ENCODE measurements at places on chromosomes 16 and 17.

- no peak for DNase-seq
Measured at GRCh38 chr17:3669085-3669347, 404 bp downstream of the EMC6 start.

DNA sequence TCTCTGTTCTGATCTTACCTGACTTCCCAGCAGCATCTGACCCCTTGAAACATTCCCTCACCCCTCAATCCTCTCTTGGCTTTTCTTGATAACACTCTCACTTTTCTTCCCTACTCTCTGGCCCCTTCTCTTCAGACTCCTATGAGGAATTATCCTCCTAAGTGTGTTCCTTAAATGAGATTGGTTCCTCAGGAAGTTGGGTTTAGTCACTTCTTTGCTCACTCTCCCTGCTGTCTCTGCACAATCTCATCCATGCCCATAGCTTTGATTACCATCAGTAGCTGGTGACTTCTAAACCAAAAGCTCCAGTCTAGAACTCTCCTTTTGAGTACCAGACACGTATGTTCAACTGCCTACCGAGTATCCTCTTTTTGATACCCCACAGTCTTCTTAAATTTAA is 13.0 kb downstream of the MED24 start:
- no peak for DNase-seq

- no peak for DNase-seq
Measured at GRCh38 chr17:46122486-46122871, 70.8 kb downstream of the KANSL1 start.

- DNase-seq: no peak
Measured at GRCh38 chr17:78426293-78426879, 47.9 kb downstream of the PGS1 start.

GRCh38 chr16:86026171-86026910 is 127.4 kb downstream of the IRF8 start:
- no peak for DNase-seq

DNA sequence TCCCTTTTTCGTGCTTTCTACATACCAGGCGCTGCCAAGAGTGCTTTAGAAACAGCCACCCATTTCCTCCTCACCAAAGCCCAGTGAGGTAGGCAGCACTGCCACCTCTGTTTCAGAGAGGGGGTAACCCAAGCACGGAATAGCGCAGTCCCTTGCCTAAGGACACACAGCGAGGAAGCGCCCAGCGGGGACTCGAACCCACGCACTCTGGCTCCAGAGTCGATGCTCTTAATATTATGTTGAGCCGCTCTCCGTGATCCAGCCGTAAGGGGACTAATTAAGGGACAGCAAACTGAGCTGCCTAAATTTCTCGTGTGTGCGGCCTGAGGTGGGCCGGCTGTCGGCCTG is 497 bp downstream of the CES1 start:
- no peak for DNase-seq

DNA sequence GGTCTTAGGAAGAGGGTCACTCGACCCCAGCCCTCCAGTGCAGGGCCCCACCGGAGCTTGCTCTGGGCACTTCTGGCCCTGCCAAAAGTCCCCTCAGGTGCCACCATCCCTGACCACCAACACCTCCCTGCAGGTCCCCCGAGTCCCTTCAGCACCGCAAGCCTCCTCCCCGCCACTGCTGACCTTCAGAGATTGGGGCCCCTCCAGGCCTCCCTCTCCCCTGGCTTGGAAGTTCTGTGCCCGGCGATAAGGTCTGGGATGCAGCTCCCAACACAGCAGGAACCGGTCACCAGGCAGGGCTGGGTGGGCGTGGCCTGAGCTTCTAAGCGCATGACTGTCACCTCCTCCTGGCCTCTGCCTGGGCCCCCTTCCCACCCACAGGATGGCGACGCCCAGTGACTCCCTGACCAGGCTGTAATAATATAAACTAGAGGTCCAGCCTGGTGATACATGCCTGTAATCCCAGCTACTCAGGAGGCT is 11.2 kb downstream of the PIEZO1 start:
- DNase-seq: peak; percentile 42

- no peak for DNase-seq
Measured at GRCh38 chr16:78916928-78917545, 683.5 kb downstream of the MAF start.

GRCh38 chr17:73546114-73546513 is 98.1 kb downstream of the SDK2 start:
- no peak for DNase-seq

Measured in T1000 (cell line).